ENCODE measurements at places on chromosomes 16 and 17.

- DNase-seq = no peak
Measured at GRCh38 chr16:88020516-88020885, 69.3 kb downstream of the BANP start.

DNA sequence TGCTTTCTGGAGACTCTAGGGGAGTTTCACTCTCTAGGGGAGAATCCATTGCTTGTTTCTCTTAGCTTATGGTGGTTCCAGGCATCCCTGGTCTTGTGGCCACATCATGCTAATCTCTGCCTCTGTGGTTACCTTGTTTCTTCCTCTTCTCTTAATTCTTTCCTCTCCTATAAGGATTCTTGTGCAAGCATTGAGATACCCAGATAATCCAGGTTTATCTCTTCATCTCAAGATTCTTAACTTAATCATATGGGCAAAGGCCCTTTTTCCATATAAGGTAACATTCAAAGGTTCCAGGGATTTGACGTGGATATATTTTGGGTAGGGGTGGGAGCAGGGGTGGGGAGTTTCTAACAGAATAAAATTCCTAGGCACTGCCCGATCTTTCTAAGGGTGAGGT is 32.6 kb downstream of the FAM20A start:
- DNase-seq = no peak

- peak; percentile 9 for DNase-seq
Measured at GRCh38 chr16:13036600-13036999, 135.2 kb downstream of the SHISA9 start.

- no peak for DNase-seq
Measured at GRCh38 chr16:8819411-8820034, 21.9 kb downstream of the PMM2 start.

DNA sequence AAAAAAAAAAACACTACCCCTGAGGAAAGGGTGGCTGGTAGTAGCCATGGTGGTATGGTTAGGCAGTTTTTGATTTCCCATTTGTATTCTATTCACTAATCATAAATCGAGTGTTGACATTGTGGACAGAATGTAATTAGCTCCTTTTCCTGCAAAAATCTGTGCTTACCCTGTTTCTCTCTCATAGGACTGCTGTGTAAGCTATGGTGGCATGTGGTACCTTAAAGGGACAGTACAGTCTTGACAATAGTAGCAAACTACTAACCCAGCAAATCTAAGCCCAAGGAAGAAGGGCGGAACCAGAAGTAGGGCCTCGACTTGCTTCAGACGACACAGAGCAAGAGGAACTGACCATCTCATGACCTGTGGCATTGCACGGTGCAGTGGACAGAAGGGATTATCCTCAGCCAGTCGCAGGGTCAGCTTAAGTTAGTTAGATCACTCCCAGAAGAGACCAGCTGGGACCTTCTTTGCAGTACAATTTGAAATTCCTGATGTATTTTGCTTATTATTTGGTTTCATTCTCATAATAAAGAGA is 36.3 kb downstream of the POLR3E start:
- no peak for DNase-seq

DNA sequence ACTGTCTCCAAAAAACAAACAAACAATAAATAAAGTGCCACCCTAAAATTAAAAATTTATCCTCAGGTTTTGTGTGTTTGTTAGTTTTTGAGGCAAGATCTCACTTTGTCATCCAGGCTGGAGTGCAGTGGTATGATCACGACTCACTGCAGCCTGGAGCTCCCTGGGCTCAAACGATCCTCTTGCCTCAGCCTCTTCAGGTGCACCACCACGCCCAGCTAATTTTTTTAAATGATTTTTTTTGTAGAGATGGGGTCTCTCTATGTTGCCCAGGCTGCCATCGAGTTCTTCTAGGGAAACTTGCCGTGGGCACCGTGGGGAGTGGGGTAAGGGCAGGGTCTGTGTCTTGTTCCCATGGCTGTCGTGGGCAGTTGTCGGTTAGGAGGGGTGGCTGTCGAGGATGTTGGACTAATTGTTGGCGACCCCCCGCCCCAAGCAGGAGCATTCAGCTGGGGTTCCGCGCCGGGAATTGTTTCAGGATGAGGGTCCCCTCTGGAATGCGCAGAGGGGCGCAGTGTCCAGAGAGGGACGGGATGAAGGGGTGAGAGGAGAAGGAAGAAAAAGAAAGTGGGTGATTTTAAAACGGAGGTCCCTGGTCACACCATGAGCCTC is 1.1 kb upstream of the RNF213 start:
- DNase-seq = no peak

- DNase-seq = no peak
Measured at GRCh38 chr16:82750068-82750467, 123.3 kb downstream of the CDH13 start.

- no peak for DNase-seq
Measured at GRCh38 chr17:15437303-15437635, 30.2 kb downstream of the CDRT4 start.

GRCh38 chr17:56885312-56885657 is 28.6 kb downstream of the TRIM25 start:
- DNase-seq = no peak

DNA sequence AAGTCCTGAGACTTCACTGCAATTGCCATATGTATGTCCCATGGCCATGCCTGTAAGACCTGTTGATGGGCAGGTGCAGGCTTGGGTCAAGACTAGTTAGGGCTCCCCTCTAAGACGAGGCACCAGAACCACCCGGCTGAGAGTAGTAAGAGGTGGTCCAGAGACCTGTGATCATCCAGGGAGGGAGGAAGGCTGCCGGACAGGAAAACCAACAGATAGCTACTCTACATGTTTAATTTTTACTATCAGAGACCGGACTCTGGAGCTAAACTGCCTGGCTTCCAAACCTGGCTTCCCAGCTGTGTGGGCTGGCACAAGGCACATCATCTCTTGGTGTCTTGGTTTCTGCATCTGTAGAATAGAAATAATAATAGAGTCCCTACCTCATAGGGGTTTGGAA is 73.0 kb downstream of the ERCC4 start:
- DNase-seq = no peak

DNA sequence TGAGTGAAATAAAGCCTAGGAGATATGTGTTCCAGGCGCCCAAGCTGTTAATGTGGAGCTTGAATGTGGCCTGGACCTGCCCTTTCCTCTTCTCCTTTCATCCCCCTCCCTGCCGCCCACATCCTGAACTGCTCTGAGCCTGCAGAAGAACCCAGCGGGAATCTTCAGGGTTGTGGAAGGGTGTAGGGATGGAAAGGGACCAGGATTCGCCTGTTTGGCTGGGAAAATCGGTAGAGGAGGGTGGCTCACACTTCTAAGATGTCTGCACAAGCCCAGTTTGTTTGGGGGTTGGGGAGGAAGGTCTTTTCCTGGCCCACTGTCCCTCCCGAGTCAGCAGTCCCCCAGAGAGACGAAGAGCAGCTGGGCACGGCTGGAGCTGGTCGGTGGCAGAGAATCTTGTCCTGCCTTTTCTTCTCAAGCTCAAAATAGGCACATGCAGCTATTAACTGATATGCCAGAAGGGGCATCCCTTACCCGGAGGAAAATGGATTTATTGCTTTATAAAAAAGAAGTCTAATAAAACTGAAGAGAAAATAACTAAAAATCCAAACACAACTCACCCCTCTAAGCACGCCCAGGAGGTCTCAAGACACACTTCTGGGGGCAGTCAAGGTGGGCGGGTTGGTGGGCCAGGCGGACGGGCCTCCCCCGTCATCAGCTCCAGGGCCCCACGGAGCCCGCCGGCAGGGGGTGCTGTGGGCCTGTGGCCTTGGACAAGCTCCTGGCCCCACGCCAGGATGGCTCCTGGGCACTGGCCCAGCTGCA is 11.5 kb upstream of the PITPNA start:
- peak; percentile 19 for DNase-seq

DNA sequence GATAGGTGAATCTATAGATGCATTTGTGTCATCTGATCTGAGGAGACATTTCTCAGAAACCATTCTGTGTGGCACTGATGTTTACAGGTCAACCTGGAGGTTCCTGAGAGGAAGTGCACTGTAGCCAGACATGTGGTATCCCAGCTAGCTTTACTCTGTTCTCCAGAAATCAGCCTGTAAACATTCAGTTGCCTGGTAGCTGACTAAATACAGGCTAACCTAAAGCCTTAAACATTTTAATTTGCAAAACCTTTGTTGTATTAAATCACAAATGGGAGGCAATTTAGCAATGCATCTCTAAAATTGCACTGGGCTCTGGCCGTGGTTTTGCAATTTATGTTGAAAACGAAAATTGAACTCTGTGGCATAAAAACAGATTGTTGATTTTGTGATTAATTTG is 207.6 kb downstream of the FTO start:
- no peak for DNase-seq

- DNase-seq = no peak
Measured at GRCh38 chr17:56217921-56218320, 64.6 kb downstream of the ANKFN1 start.

Data from AML-193 (cell line).